Muscle of leg (tissue), 16 donors: ENCODE measurements at places on chromosomes 5 and 9.

GRCh38 chr5:78808380-78808779 lies 159.8 kb upstream of the LHFPL2 start:
- H3K27ac ChIP-seq, result peak overlapping the region; percentile 8
- H3K4me1 ChIP-seq, result peaks cover 38% of the 10 kb centered on the region
- peak; percentile 34 for DNase-seq
- no peaks in the 10 kb centered on the region for H3K27me3 ChIP-seq

- no peaks in the 10 kb centered on the region for H3K36me3 ChIP-seq
- H3K4me1 ChIP-seq, result peaks cover 3% of the 10 kb centered on the region
- no peaks in the 10 kb centered on the region for H3K27me3 ChIP-seq
Measured at GRCh38 chr5:5799826-5800225, 377.3 kb downstream of the ICE1 start.

GRCh38 chr9:117869712-117870111 lies 165.5 kb downstream of the TLR4 start:
- H3K4me3 ChIP-seq, result no peak overlapping the region
- DNase-seq, result no peak
- no peaks in the 10 kb centered on the region for H3K27me3 ChIP-seq
- H3K36me3 ChIP-seq, result no peaks in the 10 kb centered on the region
- no peaks in the 10 kb centered on the region for H3K4me1 ChIP-seq

DNA sequence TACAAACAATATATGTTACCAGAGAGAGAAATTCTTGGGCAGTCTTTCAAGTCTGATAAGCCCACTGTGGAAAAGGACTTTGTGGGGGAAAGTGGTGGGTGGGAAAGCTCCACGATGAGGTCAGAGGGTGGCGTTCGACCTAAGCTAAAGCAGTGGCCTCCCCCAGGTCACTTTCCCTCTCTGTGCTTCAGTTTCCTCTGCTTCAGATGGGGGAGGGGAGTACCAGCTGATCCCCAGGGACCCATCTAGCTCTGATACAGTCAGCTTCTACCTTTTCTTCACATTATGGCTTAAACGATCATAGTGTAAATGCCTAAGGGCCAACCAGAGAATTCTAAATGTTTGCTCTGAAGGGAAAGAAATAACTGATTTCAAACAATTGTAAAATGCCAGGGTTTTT lies 36.6 kb upstream of the ARSB start:
- H3K27me3 ChIP-seq, result no peaks in the 10 kb centered on the region
- H3K27ac ChIP-seq, result no peak overlapping the region
- H3K4me1 ChIP-seq, result no peaks in the 10 kb centered on the region
- H3K36me3 ChIP-seq, result no peaks in the 10 kb centered on the region
- H3K4me3 ChIP-seq, result no peak overlapping the region

GRCh38 chr5:2523180-2523579 lies 228.3 kb downstream of the IRX2 start:
- no peaks in the 10 kb centered on the region for H3K36me3 ChIP-seq
- no peaks in the 10 kb centered on the region for H3K4me1 ChIP-seq
- DNase-seq, result no peak
- H3K27ac ChIP-seq, result no peak overlapping the region
